ENCODE measurements at places on chromosomes 12 and 14. TPM values are rescaled to one million over a fixed set of nuclear protein-coding genes. Genes with fewer than 3 reads are reported as not detected.
A peak's percentile ranks its signal among the peaks of the same experiment; 100 is the strongest.

GRCh38 chr14:23045419-23046357, 3.7 kb downstream of the PSMB11 start:
- no peak for DNase-seq

- DNase-seq = no peak
These were observed 4.1 kb downstream of the ARF6 start for GRCh38 chr14:49896966-49897365.

DNA sequence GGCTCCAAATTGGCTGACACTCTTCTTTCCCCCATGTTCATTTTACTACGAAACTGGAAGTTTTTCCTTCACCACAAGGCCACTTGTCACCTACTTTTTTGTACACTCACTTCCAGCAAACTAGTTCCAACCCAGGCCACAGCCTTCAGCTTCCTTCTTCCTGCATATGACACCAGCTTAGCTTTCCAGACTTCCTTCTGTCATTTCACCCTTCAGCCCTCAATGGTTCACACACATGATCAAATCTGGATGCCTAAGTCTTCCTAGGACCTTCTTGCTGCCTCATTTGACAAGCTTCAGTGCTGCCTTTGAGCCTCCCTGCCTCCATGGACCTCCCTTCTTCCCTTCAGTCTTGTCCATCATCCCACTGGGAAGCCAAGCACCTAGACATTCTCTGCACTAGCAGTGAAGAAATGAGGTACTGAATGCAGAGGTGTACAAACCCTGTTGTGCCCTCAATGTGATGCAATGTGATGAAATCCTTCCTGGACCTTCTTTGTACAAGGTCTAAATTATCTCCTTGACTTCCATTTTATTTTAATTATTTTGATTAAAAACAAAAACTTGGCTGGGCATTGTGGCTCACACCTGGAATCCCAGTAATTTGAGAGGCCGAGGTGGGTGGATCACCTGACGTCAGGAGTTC, 4.3 kb upstream of the REC8 start:
- DNase-seq = no peak

DNA sequence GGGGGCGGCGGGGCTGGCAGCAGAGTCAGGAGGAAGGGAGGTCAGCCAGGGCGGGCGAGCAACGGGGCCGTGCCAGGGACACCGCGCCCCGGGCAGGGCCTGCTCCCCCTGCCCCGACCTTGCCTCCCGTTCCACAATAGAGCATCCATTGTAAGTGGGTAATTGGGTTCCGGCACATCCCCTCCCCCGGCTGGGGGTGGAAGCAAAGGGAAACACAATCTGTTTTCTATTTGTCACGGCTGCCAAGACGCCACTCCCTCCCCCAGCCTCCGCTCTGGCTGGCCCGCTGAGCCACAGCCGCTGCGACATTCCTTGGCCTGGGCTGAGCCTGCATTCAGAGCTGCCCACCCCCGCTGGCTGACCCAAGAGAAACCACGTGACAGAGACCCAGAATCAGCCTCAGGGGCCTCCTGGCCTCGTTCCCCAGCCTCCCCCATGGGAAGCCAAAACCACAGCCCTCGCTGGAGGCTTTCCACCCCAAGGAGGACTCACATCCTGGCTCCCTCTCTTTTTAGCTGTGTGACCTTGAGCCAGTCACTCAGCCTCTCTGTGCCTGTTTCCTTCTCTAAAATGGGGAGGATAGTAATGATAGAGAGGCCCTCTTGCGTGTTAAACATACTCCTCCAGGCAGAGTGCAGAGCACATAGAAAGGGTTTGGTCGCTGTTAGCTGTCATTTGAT, 117.6 kb downstream of the SCARB1 start:
- peak; percentile 91 for DNase-seq

DNA sequence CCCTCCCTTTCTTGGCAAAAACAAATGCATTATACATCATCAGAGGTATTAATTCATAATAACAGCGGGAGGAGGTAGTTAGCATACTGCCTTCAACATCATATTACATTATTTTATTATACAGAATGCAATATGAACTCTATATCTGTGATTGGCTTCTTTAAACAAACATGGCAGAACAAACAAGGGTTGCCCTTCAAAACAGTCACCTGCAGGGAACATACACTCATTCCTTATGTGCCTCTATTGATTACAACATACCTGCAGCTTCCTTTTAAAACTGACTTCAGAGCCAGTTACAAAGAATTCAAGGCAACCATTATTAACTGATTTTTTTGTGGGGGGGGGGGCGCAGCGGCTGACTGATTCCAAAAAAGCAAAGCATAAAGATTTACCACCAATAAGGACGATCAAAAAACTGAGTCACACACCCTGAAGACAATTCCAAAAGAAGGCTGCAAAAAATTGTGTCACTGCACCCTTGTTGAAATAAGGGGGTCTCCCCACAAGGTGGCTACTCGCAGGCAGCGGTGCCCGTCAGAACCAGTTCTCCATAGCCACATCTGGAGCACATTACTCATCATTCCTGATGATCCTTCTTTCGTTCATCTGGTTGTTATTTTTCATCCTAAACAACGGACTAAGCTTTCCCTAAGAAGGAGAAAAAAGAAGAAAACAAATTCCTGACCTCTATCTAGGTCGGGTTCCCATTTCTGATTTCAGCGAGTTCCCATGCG, 51.8 kb downstream of the SMUG1 start:
- no peak for DNase-seq

DNA sequence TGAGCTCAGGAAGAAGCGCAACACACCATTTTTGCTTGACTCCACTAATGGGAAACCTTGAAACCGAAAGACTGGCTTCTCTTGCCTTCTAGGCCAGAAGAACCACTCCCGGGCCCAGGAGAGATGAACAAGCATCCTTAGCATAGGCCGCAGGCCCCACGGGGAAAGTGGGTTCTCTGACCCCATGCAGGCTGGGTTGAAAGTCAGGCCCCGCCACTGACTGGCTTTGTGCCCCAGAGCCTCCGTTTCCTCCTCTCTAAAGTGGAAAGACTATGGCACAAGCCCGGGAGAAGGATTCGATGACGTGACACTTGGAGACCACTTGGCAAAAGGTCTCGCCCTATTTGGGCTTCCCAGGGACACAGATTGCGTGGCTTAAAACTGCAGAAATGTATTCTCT, 9.9 kb upstream of the FZD10 start:
- DNase-seq = no peak

GRCh38 chr14:23346693-23347405, 5.8 kb downstream of the SLC22A17 start:
- DNase-seq = no peak

DNA sequence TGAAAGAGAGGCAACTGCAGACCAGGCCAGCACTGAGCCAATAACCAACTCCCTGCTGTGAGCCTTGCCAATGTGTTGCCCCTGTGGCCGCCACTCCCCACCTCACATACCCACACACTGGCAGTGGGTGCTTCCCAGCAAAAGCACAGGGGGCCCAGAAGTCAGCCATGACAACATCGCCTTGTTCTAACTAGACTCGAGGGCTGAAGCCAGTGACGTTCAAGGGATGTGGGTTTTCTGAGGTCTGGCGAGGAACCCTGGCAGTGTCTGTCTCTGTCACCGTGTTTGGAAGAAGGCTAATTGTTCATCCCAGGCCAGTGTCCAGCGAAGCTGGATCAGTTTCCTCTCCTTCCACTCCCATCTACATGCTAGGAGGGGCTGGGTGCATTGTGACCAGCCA, 311.8 kb upstream of the AMIGO2 start:
- DNase-seq = no peak

- DNase-seq = no peak
These were observed 8.1 kb upstream of the TMED10 start for GRCh38 chr14:75184492-75184891.

- DNase-seq = no peak
These were observed 93.2 kb downstream of the BORCS5 start for GRCh38 chr12:12450043-12450471.

- no peak for DNase-seq
These were observed 573 bp downstream of the CKB start for GRCh38 chr14:103521951-103522563.

DNA sequence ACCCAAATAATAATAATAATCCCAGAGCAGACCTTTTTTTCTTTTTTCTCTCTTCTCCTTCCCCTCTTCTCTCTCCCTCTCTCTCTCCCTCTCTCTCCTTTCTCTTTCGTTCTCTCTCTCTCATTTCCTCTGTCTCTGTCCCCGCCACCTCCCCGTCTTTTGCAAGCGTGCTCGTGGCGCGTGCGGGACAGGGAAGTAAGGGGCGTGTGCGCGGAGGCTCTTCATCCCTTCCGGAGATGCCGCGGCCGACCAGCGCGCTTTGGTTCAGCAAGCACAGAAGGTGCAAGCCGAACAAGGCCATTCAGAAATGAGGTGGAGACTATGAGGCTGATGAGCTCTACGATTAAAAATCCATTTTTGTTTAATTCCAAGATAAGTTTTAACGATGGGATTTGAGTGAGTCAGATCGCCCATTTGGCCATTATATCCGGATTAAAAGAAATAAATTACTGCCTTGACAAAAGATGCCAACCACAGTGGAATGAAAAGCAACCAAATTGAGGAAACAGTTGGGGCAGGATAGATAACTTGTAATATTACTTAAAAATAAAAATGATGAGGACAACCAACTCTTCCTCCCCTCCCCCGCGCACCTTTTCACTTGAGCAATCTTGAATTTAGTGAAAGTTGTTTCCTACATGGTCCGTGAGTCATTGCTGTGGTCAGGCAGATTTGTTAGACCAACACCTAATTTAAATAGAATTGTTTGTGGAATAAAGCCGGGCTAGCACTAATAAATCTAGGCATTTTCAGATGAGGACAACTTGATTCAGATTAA, 1.2 kb upstream of the AMIGO2 start:
- peak; percentile 40 for DNase-seq

GRCh38 chr12:67367843-67368242, 98.7 kb downstream of the CAND1 start:
- no peak for DNase-seq

DNA sequence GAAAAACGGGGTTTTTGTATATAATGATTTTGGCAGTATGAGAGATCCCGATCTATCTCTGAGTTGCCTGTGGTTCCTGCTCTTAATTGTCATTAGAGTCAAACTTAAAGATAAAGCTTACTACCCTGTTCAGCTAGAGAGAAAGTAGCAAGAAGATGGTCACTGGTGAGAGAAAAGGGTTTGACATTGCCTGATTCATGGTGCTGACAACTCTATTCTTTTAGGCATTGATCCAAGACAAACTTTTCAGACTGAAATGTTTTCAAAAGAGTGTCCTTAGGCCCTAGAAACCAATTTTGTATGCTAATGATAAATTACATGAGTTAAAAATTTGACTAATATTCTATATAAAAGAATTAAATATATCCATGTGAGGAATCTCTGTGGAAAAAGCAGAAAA, 35.1 kb downstream of the PELI2 start:
- DNase-seq = no peak

DNA sequence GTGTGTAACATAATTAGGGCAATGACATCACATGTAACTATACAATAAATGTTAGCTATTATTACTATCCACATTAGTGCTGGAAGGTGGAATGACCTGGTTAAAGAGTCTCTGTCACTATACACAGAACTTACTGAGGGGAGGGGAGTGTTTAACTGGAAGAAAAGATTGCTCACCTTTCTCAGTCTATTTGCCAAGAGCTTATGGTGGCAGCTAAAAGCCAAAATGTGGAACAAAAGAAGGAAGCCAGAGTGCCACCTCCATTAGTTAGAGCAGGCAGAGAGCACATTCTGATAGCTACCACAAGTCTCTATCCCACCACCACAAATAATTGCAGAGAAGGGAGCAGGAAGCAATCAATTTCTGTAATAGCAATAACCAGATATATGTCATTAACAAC, 124.4 kb downstream of the MED13L start:
- DNase-seq = no peak

GRCh38 chr12:46224386-46224785, 44.5 kb downstream of the SLC38A1 start:
- DNase-seq = peak; percentile 77

DNA sequence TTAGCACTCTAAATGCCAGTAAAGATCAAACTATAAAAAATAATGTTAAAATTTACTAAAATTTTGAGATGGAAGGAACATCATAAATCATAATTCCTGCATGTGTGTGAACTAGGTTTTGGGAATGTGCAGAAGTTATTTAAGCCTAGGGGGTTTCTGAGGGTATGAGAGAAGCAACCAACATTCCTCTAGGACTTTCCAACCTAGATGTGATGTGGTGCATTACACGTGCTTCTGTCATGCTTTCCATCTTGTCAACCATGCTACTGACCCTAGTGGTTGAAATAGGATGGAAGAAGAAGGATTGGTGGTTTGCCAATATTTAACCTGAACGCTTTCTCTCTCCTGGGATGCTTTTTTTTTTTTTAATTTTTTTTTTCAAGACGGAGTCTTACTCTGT, 209.3 kb downstream of the AEBP2 start:
- no peak for DNase-seq

DNA sequence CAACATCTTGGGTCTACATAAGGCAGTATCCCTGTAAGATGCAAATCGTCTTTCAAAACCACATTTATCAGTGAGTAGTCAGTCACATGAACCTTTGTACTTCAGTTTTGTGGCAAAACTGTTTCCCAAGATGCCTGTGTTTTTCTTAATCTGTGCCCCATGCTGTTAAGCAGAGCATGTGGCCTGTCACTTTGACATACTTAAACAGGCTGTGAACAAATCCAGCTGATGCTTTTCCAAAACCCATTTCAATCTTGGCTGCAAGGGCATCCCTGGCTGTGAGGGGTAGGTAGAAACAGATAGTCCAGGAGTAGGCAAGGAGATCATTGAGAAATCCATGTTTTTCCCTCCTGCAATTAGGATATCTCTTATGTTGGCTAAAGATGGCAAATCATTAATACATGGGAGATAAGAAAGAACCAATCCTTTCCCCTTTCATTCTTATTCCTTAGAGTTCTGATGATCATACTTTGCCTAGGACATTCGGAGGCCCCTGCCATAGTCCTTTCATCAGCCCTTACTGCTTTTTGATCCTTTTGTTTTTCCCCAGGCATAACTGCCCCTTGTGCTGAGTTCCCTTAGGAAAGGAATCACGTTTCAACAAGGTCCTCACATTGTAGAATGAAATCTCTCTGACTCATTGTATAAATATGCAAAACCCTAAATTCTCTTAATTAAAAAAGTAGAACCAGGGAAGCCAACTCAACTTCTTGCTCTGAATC, 121.1 kb upstream of the EEA1 start:
- peak; percentile 4 for DNase-seq

LBHD2 gene
- total RNA-seq = not detected

ANO6 gene
- 88.2 TPM for total RNA-seq

NPFF gene
- not detected for total RNA-seq

OR6C76 gene
- not detected for total RNA-seq

TTC9 gene
- total RNA-seq = 8.7 TPM

OR10G2 gene
- total RNA-seq = not detected

ADAM21 gene
- total RNA-seq = not detected

SLC38A4 gene
- 14.7 TPM for total RNA-seq

RBMS2 gene
- 5.5 TPM for total RNA-seq
